ENCODE measurements at places on chromosomes 2 and 18.

- DNase-seq = no peak
Observed at GRCh38 chr18:51711298-51711889, 513.9 kb upstream of the MEX3C start.

- DNase-seq = no peak
Observed at GRCh38 chr2:136444323-136444722, 321.0 kb upstream of the THSD7B start.

DNA sequence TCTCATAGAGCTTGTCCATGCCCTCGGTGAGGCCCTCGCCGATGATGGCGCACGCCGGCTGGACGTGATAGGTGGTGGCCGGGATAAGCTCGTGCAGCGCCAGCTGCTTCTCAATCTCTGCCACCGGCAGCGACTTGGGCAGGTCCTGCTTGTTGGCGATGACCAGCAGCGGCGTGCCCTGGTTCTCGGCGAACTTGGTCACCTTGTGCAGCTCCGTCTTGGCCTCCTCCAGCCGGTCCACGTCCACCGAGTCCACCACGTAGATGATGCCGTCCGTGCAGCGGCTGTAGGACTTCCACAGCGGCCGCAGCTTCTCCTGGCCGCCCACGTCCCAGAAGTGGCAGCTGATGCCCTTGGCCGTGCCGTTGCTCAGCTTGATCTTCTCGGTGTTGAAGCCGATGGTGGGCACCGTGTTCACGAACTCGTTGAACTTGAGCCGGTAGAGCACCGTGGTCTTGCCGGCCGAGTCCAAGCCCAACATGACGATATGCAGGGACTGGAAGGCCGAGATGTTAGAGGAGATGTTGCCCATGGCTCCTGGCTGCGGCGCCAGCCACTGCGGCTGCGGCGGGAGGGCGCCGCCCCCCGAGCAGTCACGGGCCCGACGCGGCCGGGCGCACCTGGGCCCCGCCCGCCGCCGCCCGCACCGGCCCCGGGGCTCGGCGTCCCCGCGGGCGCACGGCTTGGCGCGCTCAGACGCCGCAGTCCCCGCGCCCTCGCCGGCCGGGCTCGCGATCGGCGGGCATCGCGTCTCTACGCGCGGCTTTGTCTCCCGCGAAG lies 636 bp downstream of the ARL4C start:
- DNase-seq = peak; percentile 62

- DNase-seq = peak; percentile 52
Observed at GRCh38 chr18:25099895-25100294, 252.1 kb downstream of the ZNF521 start.

DNA sequence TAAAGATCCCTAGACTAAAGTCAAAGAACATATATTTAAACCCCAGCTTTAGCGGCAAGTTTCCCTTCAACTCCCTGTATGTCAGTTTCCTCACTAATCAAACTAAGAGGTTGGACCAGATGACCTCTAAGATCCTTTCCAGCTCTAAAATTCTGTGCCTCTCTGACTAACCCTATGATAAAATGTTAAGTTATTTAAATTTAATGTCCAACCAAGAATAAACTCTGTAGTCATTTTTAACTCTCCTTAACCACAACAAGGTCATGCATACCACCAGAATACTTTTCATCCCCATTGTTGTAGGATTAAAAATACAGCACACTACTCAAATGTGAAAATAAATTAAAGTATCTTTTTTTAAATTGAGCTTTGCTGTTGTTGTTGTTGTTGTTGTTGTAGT lies 5.2 kb upstream of the PDE1A start:
- no peak for DNase-seq

- no peak for DNase-seq
Observed at GRCh38 chr18:4453567-4453873, 1.6 kb downstream of the DLGAP1 start.

- DNase-seq = no peak
Observed at GRCh38 chr2:169139145-169139544, 69.8 kb downstream of the DHRS9 start.
